ENCODE measurements at places on chromosomes 3 and 15.

- no peak for DNase-seq
Observed at GRCh38 chr3:145639875-145640274, 521.1 kb downstream of the PLOD2 start.

DNA sequence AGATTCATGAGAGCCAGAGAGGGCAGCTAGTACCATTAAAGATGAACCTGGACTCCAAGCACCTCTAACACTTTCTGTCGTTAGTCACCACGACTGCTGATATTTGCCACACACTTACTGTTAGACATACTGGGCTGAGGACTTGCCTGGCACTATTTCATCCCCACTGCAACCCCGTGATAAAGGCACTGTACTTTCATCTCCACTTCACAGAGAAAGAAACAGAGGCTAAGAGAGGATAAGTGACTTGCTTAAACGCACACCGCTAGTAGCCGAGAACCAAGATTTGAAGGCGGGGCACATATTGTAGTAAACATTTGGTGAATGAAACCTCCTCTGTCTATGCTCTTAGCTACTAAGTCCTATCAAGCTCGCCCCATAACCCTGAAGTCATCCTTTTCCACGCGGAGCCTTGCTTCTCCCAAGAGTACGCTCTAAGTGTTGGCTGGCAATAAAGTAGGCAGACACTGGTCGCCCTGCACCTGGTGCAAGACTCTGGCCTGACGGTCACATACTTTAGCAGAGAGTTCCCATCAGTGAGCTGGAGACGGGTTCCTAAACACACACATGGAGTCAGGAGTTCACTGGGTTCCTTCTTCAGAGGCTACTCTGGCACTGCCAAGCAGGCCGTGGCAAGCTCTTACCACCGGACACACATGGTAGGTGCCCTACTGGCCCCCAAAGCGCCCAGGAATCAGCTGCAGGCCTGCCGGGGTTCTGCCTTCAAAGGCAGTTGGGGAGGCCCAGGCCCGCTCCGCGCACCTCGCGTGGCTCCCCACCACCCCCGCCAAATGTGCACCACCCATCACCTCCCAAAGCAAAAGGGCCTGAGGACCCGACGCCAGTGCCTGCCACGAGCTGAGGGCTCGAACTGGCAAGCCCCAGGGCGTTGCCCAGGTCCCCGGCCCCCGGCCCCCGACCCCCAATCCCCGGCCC is 951 bp downstream of the POMGNT2 start:
- DNase-seq = no peak

GRCh38 chr15:76753771-76754170 is 151.4 kb downstream of the SCAPER start:
- no peak for DNase-seq

DNA sequence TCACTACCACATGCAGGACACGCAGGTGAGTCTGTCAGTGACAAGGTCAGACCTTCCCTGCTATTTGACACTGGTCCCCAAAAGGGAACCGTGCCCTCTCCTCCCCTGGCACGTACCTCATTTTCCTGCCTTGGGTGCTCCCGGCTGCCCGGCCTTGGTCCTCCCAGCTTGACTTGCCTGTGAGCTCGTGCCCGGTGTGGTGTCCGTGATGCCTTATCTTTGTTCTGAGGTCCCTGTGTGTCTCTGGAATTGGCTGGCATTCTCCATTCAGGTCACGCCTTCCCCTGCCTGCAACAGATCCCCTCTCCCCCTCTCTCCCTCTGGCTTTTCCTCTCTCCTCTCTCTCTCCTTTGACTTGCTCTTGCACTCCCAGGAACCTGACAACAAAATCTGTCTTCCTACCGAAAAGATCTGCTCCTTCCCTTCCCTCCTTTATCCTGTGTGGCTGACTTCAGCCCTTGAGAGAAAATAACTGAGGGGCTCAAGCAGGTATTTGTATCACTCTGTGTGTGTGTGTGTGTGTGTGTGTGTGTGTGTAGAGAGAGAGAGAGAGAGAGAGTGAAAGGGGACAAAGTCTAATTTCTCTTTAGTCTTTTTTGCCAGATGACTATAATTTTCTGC is at the start of gene MASP1:
Gene MASP1, minus strand, starts transcription at position 226 of the 621 bp plus-strand sequence. Its CDS starts 105 bp downstream, at position 121.
- DNase-seq = no peak

GRCh38 chr3:155605571-155605970 is 139.3 kb downstream of the PLCH1 start:
- no peak for DNase-seq

- no peak for DNase-seq
Observed at GRCh38 chr3:184874709-184875644, 63.0 kb downstream of the VPS8 start.

DNA sequence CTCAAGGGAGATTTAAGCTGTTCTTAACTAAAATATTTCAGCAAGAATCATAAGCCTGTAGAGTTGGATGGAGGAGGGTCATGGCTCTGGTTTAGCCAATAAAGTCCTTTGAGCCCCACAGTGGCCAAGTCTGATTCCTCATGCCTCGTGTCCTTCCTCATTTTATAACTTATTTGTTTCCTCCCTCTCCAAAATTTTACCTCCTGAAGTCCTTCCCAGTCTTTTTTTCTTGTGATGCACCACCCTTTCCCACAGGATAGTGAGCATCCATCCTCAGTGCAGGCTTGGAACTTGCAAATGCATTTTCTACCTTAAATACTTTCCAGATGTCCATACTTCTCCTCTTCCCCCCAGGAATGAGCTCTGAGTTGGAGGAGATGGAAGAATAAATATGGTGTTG is 162.7 kb upstream of the AGTR1 start:
- DNase-seq = no peak

DNA sequence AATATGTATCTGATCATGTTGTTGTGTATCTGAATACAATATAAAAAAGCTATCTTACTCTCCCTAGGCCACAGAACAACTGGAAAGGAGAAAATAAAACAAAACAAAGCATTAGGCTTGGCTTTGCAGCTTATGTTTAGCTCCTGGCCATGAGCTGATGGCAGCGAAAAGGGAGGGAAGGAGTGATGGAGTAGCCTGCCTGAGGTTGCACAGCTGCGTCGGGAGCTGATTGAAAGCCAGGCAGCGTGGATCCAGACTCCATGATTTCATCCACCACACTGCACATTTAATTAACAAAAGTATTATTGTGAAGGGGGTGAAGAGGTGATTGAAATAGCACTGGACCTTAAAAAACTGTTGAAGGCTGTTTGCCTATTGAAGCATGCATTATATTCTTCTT is 212.2 kb downstream of the GABRG3 start:
- no peak for DNase-seq

- DNase-seq = no peak
Observed at GRCh38 chr3:149020839-149021252, 29.5 kb downstream of the GYG1 start.

DNA sequence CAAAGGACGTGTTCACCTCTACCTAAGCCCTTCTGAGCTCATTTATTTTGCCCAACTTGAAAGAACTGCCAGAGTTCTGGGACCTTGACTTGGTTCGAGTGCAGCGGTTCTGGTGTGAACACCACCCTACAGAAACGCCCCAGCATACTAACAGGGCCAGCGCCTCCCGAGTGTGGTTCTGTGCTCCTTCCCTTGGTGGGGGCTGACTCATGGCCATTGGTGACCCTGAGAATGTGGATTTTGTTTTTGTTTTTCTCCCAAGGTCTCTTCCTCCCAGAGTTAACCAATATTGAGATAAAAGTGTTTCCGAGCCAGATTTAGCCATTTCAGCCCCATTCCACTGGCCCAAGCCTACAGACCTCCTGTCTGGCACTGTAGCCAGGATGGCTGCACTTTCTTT is 27.9 kb downstream of the SEMA7A start:
- DNase-seq = no peak

DNA sequence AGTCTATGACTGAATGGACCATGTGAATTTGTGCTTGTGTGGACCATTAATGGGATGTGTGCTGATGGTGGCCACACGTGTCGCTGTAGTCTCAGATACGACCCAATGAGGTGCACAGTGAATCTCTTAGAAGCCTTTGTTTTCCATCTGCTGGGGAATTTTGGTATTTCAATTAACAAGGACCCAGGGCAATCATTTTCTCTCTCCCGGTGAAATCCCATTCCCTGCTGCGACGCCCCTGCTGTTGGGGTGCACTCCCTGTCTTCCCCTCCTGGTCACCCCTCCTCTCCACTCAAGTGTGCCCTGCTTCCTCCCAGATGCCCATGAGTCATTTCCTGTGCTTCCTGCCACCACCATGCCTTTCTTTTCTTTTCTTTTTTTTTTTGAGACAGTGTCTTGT is 32.7 kb downstream of the EBLN2 start:
- no peak for DNase-seq

DNA sequence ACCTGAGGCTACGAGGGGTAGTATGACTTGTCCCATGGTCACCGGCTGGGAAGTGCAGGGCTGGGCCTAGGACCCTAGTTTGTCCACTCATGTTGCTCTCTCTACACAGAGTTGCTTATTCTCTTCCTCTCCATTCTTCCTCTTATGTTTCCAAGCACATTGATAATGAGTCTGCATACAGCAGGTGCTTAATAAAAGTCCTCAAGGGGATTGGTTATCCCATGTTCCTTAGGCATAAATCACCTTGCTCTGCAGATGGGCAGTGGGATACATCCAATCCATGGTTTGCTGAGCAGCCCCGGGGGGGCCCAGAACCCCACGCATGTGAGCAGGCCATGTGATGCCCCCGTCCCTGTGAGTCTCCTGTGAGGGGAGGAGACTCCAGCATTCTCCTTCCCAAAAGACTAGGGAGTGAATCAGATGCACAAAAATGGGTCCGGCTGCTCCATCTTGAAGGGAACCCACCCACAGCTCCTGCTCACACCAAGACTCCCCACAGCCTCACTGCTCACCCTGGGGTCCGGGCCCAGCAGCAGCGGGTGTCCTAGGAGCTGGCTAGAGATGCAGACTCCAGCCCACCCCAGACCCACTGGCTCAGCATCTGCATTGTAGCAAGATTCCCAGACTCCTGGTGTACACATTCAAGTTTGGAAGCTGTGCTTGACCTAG is 139.9 kb downstream of the NUP210 start:
- DNase-seq = no peak

DNA sequence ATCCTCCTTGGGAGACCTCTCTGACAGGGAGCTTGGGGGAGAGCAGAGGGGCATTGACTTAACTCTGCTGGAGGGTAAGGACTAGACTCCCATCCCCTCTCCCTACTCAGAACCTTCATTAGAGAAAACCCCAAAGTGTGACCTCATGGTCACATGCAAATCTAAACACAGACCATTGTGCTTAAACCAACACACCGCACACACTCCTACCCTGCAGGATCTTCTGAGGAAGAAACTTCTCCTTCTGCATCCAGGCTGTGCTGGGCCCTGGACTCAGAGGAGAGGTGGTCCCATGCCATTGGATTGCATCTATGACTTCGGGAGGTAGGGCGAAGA is 805 bp upstream of the PARP16 start:
- no peak for DNase-seq

- DNase-seq = no peak
Observed at GRCh38 chr15:54149115-54149531, 170.9 kb downstream of the UNC13C start.

DNA sequence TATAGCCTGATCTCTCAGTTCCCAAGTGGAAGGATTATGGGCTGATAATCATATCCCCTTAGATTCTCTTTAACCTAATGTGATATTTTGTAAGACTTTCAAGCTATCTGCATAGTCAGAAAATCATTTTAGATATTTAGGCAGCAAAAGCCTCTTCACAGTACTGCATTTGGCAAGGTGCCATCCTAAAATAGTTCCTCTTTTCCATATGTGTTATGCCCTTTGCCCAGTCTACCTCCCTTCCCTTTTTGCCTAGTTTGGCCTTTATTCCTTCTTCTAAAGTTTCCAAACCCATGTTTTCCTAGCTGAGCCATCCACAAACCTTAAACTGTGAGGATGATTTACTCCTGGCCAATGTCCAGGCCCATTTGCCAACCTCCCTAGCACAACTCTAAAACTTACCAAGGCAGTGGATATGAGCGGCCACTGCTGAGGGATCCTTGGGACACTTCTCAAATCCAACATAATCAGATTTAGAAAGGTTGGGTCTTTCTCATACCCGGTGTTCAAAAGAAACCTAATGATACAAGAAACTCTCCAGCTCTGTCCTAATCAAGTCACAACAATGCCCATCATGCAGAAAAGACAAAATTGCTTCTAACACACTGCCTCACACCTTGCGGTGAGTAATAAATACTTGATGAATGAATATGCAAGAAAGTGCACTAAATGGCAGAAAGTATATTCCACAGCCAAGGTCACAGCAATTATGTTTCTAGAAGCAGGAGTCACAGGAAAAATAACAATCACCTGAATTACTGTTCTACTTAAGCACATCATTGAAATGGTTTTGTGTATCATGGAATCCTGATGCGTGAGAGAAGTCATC is 493.9 kb downstream of the NLGN1 start:
- no peak for DNase-seq

- no peak for DNase-seq
Observed at GRCh38 chr3:174295306-174296092, 563.6 kb upstream of the NAALADL2 start.

DNA sequence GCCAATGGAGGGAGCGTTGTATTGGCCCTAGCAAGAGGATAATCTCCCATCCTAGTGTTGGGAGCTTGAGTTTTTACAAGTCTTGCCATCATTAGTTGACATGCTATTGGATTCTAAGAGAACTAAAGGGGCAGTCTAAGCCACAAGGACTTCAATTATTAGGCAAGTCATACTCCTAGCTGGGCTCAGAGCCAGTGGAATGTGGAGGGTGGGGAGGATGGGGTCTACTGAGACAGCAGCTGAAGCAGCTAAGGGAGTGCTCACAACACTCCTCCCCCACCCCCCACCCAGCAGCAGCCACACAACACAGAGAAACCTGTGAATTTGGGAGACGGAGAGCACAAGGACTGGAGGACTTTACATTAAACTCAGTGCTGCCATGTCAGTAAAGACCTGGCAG is 27.9 kb downstream of the FRG2C start:
- no peak for DNase-seq

- DNase-seq = no peak
Observed at GRCh38 chr15:25796395-25796794, 66.7 kb downstream of the ATP10A start.

GRCh38 chr15:65824031-65824743 is 32.1 kb upstream of the DENND4A start:
- no peak for DNase-seq

DNA sequence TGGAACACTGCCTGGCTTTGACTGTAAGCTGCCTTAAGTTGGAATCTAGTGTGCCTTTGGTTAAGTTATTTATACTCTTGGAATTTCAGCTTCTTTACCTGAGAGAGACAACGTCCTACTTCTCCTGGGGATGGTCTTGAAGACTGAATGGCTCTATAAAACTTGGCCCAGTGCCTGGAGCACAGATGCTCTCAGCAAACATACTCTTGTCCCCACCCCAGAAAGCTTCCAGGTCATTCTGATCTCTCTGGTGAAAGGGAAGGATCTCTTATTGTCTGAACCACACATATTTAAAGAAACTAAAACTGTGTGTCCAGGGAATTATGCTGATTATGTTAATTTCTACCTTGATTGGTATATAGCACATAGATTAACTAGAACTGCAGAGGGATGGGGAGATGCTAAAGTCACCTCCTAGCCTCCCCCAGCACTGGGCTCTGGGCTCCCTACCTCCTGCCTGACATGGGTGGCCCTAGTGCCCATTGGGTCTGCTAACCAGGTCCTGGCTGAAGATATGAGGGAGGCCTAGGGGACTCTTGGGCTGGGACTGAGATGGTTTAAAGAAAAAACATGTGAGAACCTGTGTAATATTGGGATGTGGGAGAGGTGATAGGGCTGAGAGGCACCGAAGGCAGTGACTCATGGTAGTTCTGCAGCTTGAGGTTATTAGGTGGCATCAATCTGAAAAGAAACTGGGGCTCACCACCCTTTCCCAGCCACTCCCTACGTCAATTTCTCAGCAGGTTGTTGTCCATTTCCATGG is 171.0 kb downstream of the RPLP1 start:
- DNase-seq = no peak
